ENCODE measurements at places on chromosomes 7 and 10.
A peak's percentile ranks its signal among the peaks of the same experiment; 100 is the strongest.

GRCh38 chr10:78382772-78383171 lies 349.1 kb downstream of the RPS24 start:
- DNase-seq, result no peak

GRCh38 chr7:106257752-106258151 lies 27.0 kb downstream of the NAMPT start:
- no peak for DNase-seq

DNA sequence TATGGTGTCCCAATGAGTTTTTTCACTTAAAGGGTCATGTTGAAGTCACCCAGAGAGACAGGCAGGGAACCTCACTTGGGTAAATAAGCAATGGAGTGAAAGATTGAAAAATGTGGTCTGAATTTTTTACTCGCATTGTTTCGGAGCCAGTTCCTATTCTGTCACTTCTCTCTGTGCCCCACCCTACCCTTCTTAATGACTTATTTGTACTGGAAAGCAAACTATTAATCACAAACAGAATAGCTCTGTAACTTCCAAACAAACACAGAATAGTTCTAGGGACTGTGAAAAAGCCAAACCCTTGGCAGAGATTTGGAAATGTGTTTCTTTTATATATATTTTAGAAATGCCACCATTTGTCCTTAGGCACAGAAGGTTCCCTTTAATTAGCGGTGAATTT lies 76.0 kb downstream of the LRMDA start:
- DNase-seq, result no peak

DNA sequence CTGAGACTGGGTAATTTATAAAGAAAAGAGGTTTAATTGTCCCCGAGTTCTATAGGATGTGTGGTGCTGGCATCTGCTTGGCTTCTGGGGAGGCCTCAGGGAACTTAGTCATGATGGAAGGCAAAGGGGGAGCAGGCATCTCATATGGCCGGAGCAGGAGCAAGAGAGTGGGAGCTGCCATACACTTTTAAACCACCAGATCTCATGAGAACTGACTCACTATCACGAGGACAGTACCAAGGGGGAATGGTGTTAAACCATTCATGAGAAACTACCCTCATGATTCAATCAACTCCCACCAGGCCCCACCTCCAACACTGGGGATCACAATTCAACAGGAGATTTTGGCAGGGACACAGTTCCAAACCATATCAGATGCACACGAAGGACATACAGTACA lies 199.9 kb upstream of the DPP6 start:
- no peak for DNase-seq

GRCh38 chr7:136064081-136064480 lies 86.9 kb upstream of the MTPN start:
- no peak for DNase-seq

GRCh38 chr7:104306793-104307192 lies 21.6 kb upstream of the LHFPL3 start:
- DNase-seq, result no peak

- DNase-seq, result no peak
These were observed 85.9 kb upstream of the UNC5B start for GRCh38 chr10:71126432-71126831.

DNA sequence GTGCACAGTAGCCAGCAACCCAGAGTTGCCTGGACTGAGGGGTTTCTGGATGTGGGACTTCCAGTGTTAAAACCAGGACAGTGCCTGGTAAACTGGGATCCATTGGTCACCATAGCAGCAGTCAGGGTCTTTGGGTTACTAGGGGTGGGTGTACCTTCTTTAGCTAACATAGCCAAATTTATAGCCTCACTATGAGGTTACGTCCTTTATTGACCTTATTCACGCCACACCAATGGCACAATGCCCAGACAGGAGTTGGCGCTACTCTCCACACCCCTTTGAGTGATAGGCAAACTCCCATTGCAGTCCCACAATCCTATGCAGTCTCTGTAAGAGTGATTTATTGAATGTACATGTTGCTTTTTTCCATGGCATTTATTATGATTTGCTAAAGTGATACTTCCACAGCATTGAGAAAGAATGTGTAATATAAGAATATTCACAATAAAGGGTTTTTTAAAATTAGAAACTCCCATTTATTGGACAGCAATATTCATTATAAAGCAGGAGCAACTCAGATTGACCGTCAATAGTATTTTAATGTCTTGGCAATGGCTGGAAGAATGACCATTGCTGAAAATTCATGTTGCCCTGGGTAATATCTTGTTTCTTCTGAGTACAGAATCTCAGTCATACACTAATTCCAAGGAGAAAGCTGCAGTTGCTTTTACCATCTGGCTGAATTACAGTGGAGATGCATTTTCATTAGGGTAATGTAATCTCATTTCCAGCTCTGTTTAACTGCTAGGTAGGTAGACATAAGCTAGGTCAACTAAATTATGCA lies 26.1 kb downstream of the IFIT5 start:
- no peak for DNase-seq

DNA sequence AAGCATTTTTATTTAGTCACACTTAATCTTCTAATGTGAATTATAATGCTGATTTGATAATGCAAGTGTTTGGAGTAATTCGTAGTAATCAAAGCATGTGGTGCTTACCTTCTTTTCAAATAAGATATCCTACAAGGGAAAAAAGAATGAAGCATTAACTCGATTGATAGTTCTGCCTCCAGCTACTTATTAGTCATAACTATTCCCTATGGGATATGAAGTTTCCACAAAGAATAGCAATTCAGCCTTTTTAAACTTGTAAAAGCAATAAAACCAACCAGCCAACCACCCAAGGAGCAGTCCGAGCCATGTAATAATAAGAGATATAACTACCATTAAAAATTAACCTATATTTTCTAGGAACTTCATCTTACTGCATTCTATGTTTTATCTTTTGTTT lies 11.6 kb downstream of the COL28A1 start:
- no peak for DNase-seq

GRCh38 chr7:110604885-110605284 lies 486.0 kb upstream of the LRRN3 start:
- DNase-seq, result no peak

- DNase-seq, result no peak
These were observed 59.6 kb downstream of the NEURL1 start for GRCh38 chr10:103552856-103553742.

GRCh38 chr7:104993217-104993862 lies 20.7 kb upstream of the KMT2E start:
- peak; percentile 12 for DNase-seq

GRCh38 chr7:51154201-51154600 lies 162.4 kb downstream of the COBL start:
- DNase-seq, result no peak

GRCh38 chr7:2518737-2519118 lies 846 bp upstream of the LFNG start:
- no peak for DNase-seq

GRCh38 chr7:118232837-118233236 lies 8.3 kb downstream of the ANKRD7 start:
- no peak for DNase-seq

- DNase-seq, result peak; percentile 11
These were observed 25.7 kb upstream of the WAPL start for GRCh38 chr10:86547296-86547695.

DNA sequence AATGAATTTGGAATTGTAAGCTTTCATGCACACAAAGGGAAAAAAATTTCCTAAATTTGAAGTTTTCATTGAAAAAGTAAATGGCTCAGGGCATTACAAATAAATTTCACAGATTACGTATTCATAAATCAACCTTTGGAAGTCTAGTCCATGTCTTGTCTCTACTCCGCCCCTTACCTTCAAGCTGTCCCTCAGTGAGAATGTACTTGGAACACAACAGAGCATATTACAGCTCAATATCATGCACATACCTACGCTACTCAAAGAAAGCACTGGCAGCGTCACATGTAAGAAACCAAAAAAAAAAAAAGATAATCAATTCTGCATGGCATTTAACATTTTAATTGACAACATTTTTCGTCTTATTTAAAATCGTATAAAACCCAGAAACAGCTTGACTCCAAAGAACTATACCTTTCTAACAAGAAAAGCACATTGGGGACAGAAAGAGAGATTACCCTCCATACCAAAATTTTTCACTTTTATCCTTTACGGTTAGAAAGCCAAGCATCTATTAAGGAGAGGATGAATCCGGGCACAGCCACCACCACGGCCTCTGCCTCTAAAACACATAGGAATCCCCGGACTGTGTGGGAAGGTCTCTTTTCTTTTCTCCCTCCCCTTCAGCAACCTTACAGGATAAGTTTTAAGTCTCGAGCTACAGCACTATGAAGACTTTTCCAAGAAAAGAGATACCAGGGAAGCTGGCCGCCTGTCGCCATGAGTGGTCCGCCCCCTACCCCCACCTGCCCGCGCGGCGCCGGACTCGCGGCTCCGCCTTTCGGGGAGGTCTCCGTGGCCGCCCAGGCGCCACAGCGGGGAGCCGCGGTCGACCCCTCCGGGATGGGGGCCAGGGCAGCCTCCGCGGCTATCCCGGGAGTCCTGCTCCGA lies 1.1 kb downstream of the JMJD1C start:
- DNase-seq, result peak; percentile 58

DNA sequence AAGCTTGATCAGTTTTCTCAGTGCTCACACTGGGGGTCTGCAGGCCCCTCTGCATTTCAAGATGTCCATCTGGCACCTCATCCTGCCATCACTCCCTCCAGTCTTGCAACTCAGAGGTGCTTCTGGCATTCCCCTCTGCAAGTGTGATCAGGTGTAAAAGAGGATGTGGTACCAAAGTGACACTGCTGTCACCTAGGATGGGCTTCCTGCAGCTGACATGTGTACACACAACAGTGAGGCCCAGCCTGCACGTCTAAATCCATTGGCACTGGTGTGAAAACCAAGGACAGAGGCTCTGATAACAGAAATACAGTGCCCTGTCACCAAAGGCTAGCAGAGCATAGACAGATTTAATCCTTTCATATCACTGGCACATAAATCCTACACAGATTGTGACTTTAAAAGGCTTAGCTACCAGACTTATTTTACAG lies 162.5 kb upstream of the CELF2 start:
- DNase-seq, result no peak

DNA sequence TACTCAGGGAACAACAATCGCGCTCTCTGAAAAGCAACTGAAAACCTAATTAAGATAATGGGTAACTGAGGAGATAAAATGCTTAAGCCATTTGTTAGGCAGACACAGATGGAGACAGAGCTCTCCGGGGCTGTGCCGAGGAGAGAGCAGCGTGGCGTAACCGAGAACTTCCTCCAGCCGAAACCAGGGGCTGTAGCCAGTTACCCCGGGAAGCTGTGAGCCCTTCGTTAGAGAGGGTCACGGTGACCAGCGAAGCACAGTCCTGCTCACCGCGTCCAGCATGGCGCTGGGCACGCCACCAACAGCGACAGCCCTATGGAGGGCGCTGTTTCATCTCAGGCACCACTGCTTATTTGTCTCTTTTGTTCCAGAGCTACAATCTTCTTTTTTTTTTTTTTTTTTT lies 16.1 kb downstream of the PAPOLB start:
- DNase-seq, result no peak

DNA sequence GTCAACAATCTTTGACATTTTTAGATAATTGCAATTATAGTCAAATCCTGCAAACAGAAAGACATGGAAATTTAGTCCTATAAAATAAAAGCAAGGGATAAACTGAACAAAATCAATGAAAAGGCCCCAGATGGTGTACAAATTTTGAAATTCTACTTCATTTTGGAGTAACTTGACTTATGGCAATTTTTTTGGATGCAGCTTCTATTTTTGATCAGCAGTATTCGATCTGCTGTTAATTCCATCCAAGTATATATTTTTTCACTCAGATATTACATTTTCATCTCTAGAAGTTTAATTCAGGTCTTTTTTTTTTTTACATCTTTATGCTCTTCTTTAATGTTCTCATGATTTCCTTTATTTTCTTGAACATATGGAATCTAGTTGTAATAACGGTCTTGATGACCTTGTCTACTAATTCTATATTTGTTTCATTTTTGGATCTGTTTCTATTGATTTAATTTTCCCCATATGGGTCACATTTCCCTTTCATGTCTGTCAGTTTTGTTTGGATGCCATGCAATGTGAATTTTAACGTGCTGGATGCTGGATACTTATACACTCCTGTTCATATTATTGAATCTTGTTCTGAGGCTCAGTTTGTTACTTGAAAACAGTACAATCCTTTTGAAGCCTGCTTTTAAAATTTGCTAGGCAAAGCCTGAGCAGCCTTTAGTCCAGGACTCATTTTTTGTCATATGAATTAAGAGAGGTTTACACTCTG lies 164.3 kb upstream of the FAM3C start:
- DNase-seq, result no peak

DNA sequence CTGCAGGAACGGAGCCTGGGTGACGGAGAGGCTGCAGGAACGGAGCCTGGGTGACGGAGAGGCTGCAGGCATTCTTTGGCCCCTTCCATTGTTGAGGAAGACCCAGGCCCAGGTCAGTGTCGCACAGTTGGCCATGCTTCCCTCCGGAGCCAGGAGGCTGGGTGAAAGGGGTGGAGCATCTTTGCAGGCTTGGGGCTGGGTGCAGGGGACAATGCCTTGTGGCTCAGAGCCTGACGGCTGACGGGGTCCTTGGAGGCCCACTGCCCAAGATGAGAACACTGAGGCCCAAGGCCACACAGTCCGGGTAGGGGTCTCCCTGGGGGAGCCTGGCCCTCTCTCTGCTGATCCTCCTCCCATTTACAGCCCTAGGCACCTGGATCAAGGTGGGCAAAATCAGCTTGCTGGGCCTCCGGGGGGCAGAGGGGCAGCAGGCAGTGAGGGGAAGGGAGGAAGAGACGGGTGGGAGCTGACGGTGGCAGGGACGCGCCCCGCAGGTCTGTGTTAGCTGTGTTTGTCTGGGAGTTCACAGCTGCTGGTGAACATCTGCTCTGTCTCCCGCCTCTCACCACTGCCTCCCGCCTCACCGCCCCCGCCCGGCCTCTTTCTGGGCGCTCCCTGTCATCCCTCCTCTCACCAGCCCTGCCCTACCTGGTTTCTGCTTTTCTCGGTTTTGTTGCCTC lies 30.6 kb upstream of the PCBD1 start:
- no peak for DNase-seq

GRCh38 chr10:97174941-97175340 lies 10.8 kb downstream of the SLIT1 start:
- no peak for DNase-seq

GRCh38 chr7:44583146-44583865 lies 1.3 kb upstream of the TMED4 start:
- DNase-seq, result no peak

DNA sequence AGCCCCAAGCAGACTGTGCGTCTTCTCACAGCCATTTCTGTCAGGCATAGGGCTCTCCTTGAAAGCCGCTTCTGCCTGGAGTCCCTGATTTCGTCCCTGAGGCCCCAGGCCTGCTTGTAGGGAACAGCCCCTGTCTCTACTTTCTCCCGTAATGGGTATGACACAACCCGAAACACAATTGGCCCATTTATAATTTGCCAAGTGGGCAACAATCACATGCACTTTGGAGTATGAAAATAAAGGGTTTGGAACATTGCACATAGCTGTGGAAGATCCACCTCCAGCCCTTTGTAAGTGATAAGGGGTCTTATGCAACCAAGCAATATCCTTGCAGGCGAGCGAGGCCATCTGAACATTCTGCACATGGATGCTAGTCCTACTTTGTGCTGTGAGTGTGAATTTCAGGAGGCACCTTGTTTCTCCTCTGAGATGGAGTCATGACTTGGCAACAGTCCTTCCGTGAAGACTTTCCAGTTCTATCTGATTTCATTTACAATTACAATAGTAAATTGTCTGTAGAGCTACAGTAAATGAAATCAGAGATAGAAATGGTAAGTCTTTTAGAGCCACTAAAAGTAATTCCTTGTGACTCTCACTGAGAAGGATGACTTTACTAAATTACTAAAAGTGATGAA lies 141.5 kb downstream of the CUBN start:
- no peak for DNase-seq

- no peak for DNase-seq
These were observed 161.9 kb downstream of the DNAJB6 start for GRCh38 chr7:157498657-157499056.

Measured in EH (cell line).